ENCODE measurements at places on chromosomes 7 and 10. TPM values are rescaled to one million over a fixed set of nuclear protein-coding genes. Genes with fewer than 3 reads are reported as not detected.
A peak's percentile ranks its signal among the peaks of the same experiment; 100 is the strongest.

DNA sequence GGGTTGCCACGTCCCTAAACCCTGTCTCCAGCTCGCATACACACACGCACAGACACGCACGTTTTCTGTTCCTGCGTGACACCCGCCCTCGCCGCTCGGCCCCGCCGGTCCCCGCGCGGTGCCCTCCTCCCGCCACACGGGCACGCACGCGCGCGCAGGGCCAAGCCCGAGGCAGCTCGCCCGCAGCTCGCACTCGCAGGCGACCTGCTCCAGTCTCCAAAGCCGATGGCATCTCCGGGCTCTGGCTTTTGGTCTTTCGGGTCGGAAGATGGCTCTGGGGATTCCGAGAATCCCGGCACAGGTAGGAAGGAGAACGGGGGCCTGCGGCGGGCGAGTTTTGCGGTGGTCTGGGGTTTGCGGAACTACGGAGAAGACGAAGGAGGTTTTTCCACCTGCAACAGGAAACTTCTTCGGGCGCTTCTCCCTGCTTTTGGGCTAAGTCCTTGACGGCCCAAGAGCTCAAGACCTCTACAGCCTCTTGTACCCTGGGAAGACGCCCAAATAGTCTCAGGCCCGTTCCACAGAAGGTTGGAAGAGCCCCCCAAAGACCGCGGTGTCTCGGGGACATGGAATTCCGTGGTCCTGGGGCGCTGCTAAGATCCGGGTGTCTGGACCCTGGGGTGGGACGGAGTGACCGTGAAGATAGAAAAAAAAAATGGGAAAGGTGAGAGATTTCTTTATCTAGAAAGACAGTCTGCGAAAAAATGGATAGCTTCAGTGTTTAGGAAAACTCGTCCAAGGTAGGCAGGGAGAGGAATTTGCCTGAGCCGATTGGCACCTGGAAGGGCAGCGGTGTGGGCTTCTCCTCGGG is at the start of gene GAD2:
TSS of gene GAD2 (plus strand) at position 190 of the 811 bp plus-strand sequence. CDS start at position 226, 36 bp downstream.
- H3K4me1 ChIP-seq = peaks cover 24% of the 10 kb centered on the region
- DNase-seq = no peak
- H3K4me3 ChIP-seq = no peak within 1 kb of the TSS

DNA sequence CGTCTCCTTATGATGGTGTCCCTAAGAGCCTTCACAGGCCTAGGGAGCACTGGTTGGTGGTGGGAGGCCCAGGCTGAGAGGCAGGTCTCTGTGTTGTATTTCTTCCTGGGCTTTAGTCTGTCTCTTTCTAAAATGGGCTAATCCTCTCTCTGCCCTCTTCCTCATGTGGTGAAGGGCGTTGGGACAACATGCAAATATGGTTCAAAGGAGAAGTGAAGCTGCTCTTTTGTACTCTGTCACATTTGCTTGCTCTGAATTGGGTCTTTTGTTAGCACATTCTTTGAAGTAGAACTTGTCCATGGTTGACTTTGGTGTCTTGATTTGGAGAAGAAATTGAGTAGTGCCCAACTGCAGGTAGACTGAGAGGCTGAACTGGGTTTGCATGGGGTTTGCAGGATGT is 814 bp downstream of the HK1 start:
- no peaks in the 10 kb centered on the region for H3K36me3 ChIP-seq
- peaks cover 10% of the 10 kb centered on the region for H3K4me1 ChIP-seq
- H3K27me3 ChIP-seq = no peaks in the 10 kb centered on the region

INMT gene
- 249 TPM for total RNA-seq

DNA sequence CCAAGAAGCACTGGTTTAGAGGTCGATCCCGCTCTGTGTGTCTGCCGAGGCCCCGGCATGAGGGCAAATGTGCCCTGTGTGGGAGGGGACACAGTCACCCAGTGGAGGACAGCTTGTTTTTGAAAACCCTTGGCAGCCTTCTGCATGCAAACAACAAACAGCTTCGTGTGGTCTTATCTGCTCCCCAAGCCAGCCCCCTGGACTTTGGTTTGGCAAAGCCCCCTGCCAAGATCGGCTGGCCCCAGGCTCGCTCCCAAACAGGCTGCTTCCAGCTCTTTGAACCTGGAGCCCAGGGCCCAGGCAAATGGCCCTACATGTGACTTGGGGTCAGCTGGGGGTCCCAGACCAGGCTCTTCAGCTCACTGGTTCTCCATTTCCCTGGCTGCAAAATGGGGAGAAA is 2.9 kb downstream of the ELN start:
- H3K27ac ChIP-seq = peak overlapping the region; percentile 49
- H3K4me1 ChIP-seq = peaks cover 67% of the 10 kb centered on the region
- peaks cover 11% of the 10 kb centered on the region for H3K36me3 ChIP-seq
- no peak for DNase-seq

DNA sequence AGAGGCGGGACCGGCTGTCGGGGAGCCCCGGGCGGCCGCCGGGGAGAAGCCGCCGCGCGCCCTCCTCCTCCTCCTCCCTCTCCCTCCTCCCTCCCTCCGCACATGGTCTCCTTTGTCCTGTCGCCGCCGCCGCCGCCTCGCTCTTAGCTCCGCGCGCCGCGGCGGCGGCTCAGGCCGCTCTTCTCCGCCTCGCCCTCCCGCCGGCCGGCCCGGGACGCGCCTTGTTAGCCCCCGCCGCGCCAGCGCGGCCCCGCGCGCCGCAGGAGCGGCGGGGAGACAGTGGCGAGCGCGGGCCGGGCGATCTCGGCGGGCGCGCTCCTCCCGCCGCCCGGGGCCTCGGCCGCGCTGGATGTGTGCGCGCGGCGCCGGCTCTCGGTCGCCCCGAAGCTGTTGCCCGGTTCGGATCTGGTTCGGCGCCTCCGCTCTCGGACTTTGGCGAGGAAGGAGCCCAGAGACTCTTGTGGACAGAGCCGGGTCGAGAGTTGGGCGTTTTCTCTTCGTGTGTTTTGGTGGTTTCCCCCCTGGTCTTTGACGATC is 437.4 kb upstream of the GALNT17 start:
- H3K27ac ChIP-seq = peak overlapping the region; percentile 80
- peaks cover 22% of the 10 kb centered on the region for H3K4me1 ChIP-seq

CPA1 gene
- total RNA-seq = 0.30 TPM

GATAD1 gene
- 39.9 TPM for total RNA-seq

DNA sequence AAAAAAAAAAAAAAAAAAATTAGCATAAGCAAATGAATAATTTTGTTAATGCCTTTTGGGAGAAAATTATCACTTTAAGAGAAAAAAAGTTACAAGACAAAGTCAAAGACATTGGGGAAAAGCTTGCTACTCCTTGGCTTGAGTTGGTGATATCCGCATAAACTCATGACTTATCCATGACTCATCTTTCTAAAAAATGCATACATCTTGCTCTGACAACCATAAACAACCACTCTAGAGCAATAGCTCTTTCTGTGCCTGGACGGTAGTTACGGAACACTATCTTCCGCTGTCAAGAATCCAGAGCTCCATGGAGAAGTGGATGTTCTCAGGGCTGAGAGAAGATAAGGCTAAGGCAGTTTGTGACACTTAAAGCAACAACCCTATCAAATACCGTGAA is 281.1 kb upstream of the PFKP start:
- H3K4me3 ChIP-seq = no peak overlapping the region
- no peaks in the 10 kb centered on the region for H3K4me1 ChIP-seq
- no peaks in the 10 kb centered on the region for H3K27me3 ChIP-seq
- H3K36me3 ChIP-seq = no peaks in the 10 kb centered on the region

DNA sequence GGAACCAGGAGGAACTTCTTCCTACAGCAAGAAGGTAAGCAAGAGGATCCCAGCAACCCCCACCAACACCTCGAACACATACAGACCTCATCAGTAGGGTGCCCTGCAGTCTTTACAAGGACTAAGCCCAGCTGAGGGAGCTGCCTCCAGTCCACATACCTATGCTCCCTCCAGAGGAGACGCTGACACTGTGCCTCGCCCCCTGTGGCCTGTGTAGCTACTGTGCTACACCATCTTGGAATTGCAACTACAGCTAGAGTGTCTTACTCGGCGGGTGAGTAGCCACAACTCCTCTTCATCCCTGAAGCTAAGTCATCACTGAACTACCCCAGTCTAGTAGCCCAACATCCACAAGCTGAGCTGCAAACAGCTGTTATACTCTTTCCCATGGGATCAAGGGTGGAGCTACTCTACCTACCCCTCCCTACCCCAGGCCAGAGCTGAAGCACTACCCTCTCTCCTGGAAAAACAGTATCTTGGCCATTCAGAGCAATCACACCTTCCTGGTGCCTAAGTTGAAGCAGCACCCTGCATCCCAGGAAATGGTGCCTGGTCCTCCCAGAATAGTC is 42.2 kb upstream of the CAMK2B start:
- H3K4me3 ChIP-seq = no peak overlapping the region
- no peak for DNase-seq
- no peaks in the 10 kb centered on the region for H3K27me3 ChIP-seq
- H3K27ac ChIP-seq = no peak overlapping the region
- H3K36me3 ChIP-seq = no peaks in the 10 kb centered on the region

GDF2 gene
- not detected for total RNA-seq

DNA sequence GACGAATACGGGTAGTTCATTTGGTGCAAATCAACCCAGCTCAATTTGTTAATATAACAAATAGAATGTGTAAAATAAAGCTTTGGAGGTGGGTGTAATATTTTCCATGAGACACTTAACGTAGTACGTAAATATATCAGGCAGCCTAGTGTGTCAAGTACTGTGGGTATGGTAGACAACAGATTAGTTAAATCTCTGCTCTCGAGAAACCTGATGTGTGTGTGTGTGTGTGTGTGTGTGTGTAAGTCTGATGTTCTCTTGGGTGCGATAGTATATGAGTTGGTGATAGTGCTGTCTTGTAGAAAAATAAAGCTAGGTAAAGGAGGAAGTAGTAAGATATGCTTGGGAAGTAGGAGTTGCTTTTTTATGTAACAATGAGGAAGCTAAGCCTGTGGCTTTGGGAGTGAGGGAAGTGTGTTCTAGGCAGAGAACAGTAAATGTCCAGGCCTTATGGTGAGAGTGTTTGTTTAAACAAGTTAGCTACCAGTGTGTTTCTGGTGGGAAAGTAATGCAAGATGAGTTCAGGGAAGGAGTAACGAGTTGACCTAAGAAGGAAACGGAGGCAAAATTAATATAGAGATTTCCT is 26.1 kb downstream of the WAC start:
- no peak overlapping the region for H3K27ac ChIP-seq
- DNase-seq = no peak
- no peak overlapping the region for H3K4me3 ChIP-seq
- H3K27me3 ChIP-seq = no peaks in the 10 kb centered on the region
- H3K4me1 ChIP-seq = peaks cover 70% of the 10 kb centered on the region

DNA sequence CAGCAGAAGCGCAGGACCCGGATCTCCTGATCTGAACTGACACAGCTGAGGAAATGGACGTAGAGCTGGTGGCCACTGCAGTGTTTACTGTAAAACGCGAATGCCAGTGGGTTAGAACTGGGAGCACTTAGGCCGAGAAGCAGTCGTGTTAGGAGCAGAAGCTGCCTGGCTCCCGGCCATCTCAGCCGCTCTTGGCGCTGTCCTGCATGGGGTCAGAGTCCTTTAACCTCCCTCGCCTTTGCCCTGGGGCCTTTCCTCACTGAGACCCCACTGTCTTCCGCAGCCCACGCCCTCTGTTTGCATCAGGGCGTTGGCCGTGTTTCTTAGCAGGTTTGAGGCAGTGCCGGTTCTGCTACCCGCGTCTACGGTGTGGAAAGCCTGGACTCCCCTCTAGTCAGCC is 24.6 kb downstream of the DYNC2I1 start:
- no peak overlapping the region for H3K4me3 ChIP-seq
- H3K4me1 ChIP-seq = no peaks in the 10 kb centered on the region
- H3K36me3 ChIP-seq = peaks cover 70% of the 10 kb centered on the region
- no peak overlapping the region for H3K27ac ChIP-seq
- no peak for DNase-seq

- no peak overlapping the region for H3K4me3 ChIP-seq
- H3K36me3 ChIP-seq = peaks cover 87% of the 10 kb centered on the region
- H3K4me1 ChIP-seq = no peaks in the 10 kb centered on the region
- no peak for DNase-seq
Measured at GRCh38 chr10:11279314-11279713, 261.6 kb downstream of the CELF2 start.

- no peaks in the 10 kb centered on the region for H3K27me3 ChIP-seq
- DNase-seq = no peak
- H3K36me3 ChIP-seq = peaks cover 68% of the 10 kb centered on the region
- H3K4me1 ChIP-seq = peaks cover 10% of the 10 kb centered on the region
Measured at GRCh38 chr10:32268788-32269187, 78.2 kb downstream of the EPC1 start.

Data from lower lobe of right lung (tissue), 2 donors.